ENCODE measurements at places on chromosomes 3 and 15.

DNA sequence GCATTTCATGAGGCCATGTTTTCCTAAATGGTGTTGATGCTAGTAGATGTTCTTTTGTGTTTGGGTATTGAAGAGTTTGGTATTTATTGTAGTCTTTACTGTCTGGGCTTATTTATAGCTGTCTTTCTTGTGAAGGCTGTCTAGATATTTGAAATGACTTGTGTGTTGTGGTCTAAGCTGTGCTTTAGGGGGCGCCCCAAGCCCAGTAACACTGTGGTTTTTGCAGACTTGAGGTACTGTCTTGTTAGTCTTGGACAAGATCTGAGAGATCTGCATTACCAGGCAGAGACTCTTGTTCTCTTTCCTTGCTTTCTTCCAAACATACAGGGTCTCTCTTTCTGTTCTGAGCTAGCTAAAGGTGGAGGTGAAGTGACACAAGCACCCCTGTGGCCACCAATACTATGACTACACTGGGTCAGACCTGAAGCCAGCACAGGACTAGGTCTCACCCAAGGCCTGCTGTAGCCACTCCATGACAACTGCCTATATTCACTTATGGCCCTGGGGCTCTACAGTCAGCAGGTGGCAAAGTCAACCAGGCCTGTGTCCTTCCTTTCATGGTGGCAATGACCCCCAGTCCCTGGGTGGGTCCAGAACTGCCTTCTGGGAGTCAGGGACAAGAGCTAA is 152.1 kb upstream of the TBC1D5 start:
- DNase-seq, result peak; percentile 17

- no peak for DNase-seq
Observed at GRCh38 chr15:78617076-78617475, 3.7 kb downstream of the CHRNA3 start.

GRCh38 chr15:70584838-70585706 is 178.3 kb downstream of the UACA start:
- peak; percentile 40 for DNase-seq

DNA sequence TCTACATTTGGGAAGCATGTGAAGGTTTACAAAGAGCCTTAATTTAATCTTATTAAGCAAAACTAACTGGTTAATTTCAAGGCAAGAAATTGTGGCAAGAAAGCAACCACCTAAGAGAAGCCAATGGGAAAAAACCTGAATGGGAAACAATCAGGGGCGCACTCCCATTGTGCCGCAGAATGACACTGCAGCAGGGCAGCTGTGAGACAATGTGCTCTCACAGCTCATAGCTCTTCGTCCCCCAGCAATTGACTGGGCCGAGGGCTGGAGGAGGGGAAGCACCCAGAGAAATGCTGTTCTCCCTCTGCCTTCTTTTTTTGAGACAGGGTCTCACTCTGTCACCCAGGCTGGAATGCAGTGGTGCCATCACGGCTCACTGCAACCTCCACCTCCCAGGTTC is 93.3 kb upstream of the RAD18 start:
- DNase-seq, result no peak
